Activated CD8-positive, alpha-beta T cell treated with anti-CD3 and anti-CD28 coated beads, Interleukin-2, amount 10 ng/mL, durations not matched to agents 7 days and 5 days (primary cell): ENCODE measurements at places on chromosomes 2 and 18.

DNA sequence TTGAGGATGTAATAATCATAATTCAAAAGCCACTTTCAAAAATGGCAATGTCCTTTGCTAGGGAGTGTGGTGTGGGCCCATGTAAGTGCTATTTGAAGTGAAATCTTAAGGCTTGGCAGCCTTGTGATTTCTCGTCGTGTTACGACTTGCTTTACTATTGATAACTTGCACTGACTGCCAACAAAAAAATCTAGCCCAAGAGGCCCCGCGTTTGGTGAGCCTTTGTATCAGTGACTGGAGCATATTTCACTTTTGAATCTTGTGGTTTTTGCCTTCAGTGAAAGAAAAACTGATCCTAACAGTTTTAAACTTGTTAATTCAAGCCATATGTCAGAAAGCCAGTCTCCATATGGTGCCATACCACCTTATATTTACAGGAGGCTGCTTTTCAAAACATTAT, 248.0 kb downstream of the TMEM182 start:
- DNase-seq, result no peak

DNA sequence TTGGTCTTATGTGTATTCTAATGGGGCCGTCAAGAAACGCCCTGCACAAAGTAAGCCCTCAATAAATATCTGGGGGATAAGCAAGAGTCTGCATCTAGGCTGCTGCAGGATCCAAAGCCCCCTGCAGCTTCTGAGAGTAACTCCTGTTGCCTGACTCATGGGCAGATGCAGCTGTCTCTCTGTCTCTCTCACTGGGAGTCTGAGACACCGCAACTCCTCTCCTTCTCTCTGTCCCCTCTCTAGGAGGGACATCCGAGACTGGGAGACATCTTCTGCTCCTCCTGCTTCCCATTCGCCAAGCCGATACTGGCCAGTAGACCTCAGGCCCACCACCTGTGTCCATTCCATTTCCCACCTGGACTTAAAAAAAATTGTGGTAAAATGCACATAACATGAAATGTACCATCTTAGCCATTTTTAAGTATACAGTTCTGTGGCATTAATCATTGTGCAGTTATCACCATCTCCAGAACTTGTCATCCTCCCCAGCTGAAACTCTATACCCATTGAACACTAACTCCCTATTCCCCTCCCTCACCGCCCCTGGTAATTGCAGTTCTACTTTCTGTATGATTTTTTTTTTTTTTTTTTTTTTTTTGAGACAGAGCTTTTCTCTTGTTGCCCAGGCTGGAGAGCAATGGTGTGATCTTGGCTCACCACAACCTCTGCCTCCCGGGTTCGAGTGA, 20.1 kb downstream of the DYSF start:
- DNase-seq, result no peak

DNA sequence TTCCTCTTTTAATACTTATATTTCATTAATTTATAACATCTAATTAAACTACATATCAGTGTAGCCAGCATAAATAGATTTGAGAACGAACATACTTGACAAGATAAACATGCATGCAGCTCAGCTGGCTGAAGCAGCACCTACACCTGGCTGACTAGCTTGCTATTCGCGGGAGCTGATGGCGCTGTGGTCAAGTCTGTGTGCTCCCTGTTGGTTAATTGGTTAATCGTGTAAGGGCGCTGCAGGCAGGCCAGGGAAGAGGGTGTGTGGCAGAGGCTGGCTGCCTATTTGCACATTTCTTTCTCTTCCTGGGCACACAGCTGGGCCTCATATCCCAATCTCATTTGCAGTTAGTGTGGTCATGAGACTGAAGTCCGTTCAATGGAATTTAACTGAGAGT, 14.5 kb upstream of the VWA3B start:
- no peak for DNase-seq

DNA sequence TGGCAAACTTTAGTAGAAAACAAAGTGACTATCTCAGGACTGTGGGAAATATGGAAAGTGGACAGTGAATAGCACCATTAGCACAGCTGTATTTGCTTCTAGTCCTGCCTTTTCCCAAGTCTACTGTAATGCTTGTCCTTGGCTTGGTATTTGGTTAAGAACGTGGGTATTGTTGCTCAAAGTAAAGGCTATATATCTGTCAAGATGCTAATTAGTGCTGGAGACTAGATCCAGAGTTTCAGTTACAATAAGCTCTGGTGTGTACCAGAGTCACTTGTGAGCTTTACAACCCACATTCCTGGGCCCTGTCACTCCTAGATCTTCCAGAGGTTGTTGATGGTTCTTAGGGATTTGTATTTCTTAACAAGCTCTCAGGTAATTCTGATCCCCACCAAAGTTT, 313.6 kb downstream of the SLC8A1 start:
- no peak for DNase-seq

DNA sequence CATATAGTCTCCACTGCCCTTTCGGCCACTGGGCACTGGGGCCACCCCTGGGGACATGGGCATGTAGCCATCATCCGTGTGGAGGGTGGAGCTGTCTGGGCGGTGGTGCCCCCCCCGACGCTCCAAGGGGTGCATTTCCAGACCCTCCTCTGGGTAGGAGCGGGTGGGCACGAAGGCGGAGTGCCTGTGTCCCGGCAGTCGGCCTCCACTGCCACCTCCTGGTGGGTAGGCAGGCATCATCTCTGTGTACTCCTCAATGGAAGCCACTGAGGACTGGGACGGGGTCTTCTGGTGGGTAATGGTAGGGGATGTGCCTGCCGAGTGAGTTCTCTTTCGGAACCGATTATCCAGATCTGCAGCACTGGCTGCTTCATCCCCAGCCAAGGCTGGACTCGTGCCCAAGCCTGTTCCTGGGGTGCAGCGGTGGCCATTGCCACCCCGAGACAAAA, 2.8 kb downstream of the IRS1 start:
- no peak for DNase-seq

DNA sequence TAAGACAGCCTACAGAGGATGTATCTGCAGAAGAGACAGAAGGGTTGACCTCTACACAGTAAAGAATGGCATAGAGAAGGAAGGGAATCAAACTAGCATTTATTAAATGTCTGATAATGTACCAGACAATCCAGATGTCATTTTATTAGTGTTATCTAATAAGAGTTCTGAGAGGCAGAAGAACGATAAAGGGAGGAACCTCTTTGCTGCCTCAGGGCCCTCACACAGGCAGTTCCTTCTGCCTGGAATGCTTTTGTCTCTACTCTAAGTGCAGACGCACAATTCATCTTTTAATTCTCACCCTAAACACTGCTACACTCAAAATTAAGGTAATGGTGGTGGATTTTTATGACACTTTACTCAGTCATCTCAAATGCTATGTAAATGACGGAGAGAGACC, 64.5 kb downstream of the LRPPRC start:
- no peak for DNase-seq

GRCh38 chr18:38464024-38464423, 898.4 kb upstream of the CELF4 start:
- no peak for DNase-seq

- no peak for DNase-seq
Measured at GRCh38 chr2:36097022-36097421, 258.6 kb upstream of the CRIM1 start.

DNA sequence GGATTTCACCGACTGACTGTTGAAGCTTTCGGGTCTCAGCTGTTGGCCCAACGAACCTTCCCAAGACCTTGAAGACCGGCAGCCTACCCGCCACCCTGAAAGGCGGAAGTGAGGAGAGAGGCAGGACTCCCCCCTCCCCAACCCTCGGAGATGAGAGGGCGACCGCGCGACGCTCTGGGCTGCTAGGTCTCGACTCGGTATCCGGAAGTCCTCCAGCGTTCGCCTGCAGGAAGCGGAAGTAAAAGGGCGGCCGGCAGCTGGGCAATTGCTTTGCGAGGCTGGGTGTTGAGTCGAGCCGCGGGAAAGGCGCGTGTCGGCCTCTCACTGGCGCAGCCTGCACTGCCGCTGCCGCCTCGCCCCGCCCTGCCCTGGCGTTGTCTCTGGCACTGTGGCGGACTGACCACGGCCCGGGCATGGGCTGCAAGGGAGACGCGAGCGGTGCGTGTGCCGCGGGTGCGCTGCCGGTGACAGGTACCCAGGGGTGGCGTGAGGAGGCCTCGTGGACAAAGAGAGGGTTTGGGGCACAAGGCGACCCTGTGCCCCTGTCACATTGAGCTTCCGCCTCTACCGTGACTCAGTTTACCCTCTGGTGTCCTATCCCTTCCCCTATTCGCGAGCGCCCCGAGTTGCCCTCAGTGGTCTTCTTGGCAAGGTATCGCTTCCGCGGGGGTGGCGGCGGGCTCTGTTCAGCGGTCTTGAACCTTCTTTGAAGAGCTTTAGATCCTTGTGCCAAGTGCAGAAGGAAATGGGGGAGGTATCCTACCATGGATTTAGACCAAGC, at the start of gene UGGT1:
UGGT1 (plus strand) TSS at position 256 of the 781 bp plus-strand sequence; CDS start at position 414, 158 bp downstream.
- DNase-seq, result peak; percentile 96

DNA sequence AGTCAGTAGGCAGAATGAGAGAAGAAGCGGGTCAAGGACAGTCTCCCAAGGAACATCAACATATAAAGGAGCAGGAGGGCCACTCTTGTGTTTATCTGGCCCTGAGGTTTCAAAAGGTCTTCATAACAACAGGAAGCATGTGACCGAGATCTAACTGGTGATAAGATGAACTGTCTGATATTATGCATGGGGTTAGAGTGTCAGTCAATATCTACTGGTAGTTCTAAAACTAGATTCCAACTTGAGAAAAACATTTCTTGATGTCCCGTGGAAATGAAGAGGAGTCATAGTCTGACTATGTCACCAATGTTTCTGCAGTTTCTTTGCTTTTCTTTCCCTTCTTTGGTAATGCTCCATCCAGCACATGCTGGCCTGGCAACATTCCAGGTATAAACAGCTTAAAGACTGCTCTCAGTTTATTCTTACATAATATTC, 77.5 kb upstream of the ITPRID2 start:
- DNase-seq, result no peak

DNA sequence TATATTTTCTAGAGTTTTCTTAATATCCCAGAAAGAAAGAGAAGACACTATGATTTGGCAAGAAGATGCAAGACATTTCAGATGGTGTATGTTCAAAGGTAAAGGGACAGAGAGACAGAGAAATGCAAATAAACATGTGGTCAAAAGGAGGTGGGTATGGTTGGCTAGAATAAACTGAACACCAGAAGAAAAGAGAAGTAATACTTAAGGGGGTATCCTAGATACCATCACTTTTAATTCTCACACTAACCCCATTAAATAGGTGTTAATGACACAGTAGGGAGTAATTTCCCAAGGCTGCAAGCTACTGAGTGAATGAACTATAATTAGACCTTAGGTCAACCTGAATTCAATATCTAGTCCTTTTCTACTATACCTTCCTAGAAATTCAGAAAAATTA, 111.2 kb upstream of the CD226 start:
- DNase-seq, result no peak

- no peak for DNase-seq
Measured at GRCh38 chr2:28664120-28664842, 87.3 kb upstream of the PPP1CB start.

DNA sequence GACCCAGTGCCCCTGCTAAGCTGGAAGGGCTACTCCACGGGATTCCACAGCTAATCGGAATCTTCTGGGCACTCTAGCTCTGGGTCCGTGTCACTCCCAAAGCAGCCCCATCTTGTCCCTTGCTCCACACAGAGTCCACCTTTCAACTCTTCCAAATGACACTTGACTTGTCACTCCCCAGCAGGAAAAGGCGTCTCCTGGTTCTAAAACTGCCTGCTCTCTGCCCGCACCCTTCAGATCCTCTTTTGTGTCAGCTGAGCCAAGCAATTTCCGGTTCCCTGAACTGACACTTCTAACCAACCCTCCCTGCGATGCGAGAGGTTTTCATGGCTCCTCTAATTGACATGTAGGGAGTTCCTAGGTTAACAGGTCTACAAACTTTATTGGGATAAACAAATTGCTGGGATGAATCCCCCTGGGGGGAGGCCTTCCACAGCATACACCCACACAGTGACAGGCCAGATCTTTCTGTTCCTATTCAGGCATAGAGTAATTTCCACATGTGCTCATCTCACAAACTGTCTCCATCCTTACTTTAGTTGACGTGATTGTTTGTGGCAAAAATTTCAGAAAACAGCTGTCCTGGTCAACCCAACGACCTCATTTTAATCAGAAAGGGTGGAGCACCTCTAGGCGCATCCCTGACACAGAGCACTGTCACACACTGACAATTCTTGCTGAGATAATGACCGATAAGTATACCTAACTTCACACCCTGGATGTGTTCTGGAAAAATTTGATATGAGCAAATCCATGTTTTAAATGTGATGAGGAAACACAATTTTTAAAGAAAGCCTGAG, 104.9 kb downstream of the RBMS1 start:
- DNase-seq, result peak; percentile 68

DNA sequence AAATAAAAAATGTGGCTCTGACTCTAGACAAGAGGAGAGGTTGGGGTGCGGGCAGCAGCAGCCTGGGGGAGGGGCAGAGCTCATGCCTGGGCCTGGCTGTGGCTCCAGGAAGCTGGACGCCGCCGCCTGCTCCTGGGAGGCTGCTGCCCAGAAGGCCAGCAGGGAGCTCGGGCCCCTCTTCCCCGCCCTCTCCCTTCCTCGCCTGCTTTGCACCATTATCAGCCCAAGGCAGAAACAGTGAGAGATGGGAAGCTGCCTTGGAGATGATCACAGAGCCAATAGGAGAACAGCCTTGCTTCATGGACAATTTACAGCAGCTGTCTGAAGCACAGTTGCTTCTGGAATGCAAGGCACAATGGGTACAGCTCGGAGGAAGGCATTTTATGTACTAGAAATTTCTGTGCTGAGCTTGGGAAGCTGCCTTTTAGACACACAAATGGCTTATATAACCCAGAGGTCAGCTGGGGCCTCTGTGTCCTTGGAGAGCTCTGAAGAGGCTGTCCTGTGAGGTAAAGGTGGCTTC, 55.3 kb upstream of the AFF3 start:
- no peak for DNase-seq

DNA sequence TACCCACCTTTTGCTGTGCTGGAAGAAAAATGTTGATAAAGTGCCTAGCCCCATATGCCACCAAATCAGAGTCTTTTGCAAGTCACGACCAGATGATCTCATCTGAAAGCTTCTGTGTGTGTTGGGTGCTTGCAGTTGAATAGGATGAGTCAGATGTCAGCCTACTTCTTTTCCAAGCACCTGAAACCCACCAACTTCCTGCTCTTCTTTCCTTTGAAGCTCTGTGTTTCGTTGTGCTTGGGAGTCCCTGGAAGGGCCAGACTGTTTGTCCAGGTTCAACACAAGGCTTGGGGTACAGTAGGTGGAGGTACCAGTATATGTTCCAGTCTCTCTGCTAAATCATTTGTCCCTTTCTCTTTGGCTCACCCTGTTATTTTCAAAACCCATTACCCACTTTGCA, 36.8 kb upstream of the LCLAT1 start:
- DNase-seq, result peak; percentile 26

GRCh38 chr2:179512281-179513035, 247.8 kb upstream of the SESTD1 start:
- no peak for DNase-seq

- no peak for DNase-seq
Measured at GRCh38 chr2:70368545-70368944, 66.7 kb upstream of the FAM136A start.

DNA sequence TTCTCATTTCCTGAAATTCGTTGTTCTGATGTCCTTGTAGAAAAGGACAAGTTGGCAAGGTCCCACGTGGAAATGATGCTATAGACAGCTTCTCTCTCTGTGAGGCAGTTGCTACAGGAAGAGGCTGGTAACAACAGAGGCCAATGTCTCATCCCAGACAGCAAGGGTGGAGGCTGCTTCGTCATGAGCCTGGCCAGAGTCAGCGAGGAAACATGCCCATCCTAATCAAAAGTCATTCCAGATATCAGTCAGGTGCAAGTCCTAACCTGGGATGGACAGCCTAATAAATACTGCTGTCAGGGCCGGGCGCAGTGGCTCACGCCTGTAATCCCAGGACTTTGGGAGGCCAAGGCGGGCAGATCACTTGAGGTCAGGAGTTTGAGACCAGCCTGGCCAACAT, 6.4 kb upstream of the SMAD7 start:
- DNase-seq, result no peak

GRCh38 chr18:78364388-78364960, 615.1 kb upstream of the SALL3 start:
- no peak for DNase-seq
